ENCODE measurements at places on chromosomes 1 and 21.

GRCh38 chr1:87826681-87827251 is 498.1 kb downstream of the LMO4 start:
- DNase-seq: peak; percentile 37

DNA sequence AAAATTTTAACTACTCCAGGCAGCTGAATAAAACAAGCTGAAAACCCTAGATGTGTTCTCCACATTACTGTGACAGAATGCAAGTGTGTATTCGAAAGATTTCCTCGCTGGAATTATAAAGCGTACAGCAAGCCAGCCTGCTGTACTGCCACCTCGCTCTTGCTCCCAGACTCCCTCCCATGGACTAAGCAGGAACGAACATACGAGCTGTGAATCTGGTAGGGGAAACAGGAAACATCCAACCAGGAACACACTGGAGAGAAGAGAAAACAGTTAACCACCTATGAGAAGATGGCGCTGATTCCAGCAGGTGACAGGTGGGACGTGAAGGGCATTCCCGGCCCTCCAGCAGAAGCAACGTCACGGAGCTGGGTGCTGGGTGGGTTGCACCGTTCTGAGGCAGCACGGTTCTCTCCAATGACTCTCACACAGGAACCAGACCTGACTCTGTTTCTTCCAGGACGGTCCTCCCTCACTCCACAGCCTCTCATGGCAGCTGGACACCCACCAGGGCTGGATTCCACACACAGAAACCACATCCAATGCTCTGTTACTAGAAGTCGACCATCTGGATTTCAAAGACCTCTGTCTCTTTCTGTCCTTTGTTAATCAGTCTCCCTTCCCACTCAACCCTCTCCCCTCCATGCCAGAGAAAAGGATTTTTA is 219.2 kb downstream of the RERE start:
- DNase-seq: peak; percentile 63

DNA sequence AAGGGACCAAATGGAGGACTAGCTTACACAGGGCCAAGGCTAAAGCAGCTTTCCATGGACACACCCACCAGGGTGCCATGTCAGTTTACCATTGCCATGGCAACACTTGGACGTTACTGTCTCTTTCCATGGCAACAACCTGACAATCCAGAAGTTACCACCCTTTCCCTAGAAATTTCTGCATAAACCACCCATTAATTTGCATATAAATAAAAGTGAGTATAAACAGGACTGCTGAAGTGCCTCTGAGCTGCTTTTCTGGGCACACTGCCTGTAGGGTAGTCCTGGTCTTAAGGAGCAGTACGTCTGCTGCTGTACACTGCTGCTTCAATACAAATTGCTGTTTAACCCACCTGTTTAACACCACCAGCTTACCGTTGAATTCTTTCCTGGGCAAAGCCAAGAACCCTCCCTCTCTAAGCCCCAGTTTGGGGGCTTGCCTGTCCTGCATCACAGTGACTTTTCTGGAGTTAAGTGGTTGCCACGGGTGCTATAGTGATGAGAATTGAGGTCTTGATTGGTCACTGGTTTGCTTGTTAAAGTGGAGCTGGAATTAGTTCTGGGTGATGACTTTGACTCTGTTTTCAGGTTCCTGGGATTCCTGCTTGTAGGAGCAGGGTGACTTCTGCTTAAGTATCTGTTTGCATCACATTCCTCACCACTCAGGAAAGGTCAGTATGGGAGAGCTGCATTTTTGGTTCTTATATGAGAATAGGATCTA is 83.2 kb downstream of the CLDN17 start:
- no peak for DNase-seq

DNA sequence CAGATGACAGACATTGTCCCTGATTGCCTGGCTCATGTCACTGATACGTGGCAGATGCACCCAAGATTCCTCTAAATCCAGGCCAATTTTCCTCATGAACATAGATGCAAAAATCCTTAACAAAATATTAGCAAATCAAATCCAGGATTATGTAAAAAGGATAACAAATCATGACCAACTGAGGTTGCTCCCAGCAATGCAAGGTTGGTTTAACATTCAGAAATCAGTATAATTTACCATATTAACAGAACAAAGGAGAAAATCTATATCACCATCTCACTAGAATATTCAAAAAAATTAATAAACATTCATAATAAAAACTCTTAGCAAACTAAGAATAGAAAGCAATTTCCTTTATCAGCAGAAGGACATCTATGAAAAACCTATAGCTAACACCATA is 39.7 kb downstream of the FAF1 start:
- DNase-seq: no peak

DNA sequence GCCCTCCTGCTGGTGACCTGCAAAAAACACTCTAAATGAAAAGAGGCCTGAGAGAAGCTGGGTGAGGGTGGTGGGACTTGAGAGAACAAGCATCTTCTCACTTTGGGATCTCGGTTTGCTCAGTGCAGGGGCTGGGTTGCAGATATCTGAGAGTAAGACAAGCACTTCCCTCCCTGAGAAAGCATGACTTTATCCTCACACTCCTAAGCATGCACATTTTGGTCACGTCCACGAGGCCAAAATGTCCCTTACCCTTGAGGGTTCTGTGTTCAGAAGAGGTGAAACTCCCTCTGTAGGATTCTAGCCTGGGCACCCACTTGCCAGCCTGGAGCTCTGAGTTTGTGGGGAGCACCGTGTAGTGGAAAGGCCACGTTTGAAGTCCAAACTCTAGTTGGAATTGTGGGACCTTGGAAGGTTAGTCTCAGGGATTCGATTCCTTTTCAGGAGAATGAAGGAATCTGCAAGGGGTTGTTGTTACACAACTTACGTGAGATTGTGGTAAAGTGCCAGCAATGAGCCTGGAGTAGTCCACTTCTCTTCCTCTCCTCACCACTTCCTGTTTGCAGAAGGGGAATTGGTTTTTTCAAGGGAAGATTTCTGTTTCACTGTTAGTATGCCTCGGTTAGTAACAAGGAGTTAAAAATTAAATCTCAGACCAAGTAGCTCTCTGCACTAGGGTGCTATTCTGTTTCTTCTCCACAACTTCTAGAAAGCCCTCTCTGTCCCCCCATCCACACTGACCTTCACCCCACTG is 3.0 kb downstream of the FCAMR start:
- DNase-seq: no peak

GRCh38 chr1:33015216-33015615 is 21.5 kb downstream of the AK2 start:
- no peak for DNase-seq

DNA sequence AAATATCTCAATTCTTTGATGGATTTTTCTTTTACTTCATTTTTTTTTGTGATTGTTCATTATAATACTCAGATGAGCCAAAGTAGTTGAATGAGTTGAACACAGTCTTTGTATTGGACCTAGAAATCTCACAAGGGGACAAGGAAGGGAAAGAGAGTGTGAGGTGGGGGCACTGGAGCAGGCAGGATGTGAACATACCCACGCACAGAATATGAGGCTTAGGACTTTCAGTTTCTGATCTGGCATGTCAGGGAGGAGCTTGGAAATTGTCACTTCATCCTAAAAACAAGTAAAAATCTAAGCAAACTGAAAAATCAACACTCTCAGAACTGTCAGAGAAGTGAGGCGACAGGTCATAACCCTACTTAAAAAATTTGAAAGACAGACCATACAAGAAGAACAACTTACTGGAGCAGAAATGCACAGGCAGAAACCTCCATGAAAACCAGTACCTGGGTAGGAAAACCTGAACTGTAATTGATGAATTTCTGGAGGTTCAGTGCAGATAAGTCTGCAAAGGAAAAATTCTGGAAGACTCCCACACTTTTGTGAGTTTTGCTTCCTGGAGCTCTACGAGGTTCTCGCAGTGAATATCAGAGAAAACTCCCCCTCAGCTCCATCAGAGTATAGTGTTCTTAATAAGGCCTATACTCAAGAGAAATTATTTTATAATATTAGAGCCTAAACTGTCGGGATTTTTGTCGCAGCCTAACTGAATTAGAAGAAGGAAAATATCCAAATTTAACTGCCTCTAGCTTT is 3.6 kb upstream of the PTGS2 start:
- DNase-seq: no peak

GRCh38 chr1:89687254-89687653 is 54.3 kb downstream of the LRRC8C start:
- DNase-seq: no peak

- no peak for DNase-seq
These were observed 66.0 kb upstream of the CLDN14 start for GRCh38 chr21:36545776-36546511.

- DNase-seq: no peak
These were observed 35.8 kb downstream of the IVNS1ABP start for GRCh38 chr1:185281245-185281644.

DNA sequence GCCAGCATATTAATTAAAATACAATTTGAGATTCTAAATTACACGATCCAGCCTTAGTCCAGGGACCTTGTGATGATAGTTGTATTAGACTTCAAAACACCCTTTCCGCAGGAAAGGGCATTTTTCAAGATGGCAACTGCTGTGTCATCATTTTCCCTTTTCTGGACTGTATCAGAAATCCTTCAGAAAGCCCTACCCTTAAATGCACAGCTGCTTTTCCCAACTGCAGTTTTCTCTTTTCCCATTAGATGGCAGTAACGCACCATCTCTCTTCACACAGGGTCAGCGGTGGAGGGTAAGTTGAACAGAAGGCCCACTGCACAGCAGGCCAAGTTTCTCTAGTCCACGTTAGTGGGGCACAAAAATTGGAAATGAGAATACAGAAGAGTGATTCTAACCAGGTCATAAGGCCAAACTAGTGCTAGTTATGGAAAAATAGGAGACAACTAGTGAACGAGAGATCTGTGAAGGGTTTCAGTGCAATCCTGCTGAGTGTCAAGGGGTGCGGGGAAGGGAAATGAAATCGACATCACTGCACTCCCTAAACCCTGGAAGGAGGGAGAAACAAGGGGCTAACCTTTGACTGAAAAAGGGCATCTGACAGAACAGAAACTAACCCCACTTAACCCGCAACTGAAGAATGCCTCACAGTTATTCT is 22.1 kb upstream of the TDRD10 start:
- DNase-seq: peak; percentile 83

- no peak for DNase-seq
These were observed 563 bp downstream of the QSOX1 start for GRCh38 chr1:180155182-180155682.

- peak; percentile 17 for DNase-seq
These were observed 14.3 kb upstream of the S100A11 start for GRCh38 chr1:152050886-152051675.
